ENCODE measurements at places on chromosomes 5 and 9.

GRCh38 chr5:150497989-150498317, 10.0 kb upstream of the NDST1 start:
- no peak for DNase-seq

- no peak for DNase-seq
Measured at GRCh38 chr9:101650142-101650541, 55.4 kb upstream of the PPP3R2 start.

DNA sequence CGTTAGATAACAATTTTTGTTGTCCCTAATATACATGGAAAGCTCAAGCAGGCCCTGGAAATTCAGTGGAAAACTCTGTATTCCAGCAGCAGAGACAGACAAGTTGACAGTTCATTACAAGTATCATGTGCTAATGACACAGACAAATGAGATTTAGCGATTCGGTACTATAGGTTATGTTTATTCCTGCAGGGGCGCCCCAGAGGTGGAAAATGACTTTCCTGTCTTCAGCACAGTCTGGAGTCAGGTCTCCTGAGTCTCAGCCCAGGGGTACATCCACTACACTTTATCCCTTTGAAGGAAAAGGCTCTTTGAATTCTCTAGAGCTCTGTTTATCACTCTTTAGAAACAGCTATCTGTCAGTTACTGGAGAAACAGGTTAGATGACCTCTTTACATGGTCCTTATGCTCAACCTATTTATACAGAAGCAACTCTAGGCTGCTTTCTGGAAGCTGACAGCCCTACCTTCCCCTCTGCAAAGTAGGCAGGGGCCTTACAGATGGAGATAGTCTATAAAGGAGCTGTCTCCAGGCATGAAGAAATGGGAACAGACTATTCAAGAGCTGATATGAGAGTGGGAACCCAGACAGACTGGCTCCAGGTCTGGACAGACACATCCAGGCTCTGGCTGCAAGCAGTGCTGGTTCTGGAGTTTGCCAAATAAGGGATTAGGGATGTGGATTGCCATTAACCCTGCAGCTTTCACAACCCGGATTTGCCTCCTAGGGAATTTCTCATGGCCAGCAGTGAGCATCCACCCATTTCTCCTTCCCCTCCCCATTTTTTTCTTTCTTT, 7.2 kb upstream of the SLC31A2 start:
- DNase-seq: no peak

GRCh38 chr5:39120052-39120420, 45.8 kb upstream of the RICTOR start:
- DNase-seq: no peak

GRCh38 chr5:180811623-180812124, 9.1 kb upstream of the MGAT1 start:
- DNase-seq: no peak

GRCh38 chr5:107565791-107566767, 104.7 kb downstream of the EFNA5 start:
- no peak for DNase-seq

DNA sequence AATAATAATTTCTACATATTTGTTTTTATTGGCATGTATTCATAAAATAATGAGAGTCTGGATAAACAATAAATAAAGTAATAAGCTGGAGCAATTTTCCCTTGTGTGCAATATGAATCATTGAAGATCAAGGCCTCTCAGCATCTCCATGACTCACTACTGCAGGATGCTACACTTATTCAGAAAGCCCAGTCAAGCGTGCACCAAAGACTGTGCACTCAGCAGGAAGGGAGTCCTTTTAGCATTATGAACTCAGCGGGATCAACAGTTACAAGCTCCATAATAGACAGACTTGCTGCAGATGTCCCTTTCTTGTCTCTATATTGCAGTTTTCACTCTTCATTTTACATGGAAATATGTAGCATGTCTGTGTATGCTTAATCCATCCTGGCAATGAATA, 485.3 kb downstream of the CDH9 start:
- DNase-seq: no peak

DNA sequence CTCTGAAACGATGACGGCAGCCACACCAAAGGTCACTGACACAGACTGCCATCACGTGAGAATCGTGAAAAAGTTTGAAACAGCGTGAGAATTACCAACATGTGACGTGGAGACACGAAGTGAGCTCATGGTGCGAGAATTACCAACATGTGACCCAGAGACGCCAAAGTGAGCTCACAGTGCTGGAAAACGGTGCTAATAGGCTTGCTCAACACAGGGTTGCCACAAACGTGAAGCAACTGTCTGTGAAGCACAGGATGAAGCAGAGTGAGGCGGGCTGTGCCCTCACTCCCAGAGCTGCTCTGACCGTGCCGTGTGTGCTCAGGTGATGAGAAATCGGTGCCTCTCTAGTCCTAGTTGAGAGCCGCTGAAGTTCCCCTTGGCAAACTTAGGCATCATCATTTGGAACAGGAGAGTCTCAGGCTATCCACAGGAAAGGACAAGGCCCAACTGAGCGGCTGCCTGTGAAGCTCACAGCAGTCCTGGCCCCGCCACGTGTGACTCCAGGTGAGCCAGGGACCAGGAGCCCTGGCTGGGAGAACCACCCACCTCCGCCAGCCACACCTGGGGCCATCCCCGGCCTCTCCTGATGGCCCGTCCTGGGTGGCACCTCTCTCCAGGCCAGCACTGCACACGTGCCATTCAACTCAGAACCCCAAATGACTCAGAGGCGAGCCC, 29.8 kb upstream of the SLC6A3 start:
- no peak for DNase-seq

GRCh38 chr9:129547063-129547462, 73.8 kb downstream of the C9orf50 start:
- no peak for DNase-seq

GRCh38 chr9:37100741-37101140, 19.6 kb upstream of the ZCCHC7 start:
- no peak for DNase-seq

GRCh38 chr9:31601666-31602065, 782.8 kb upstream of the ACO1 start:
- DNase-seq: no peak

- no peak for DNase-seq
Measured at GRCh38 chr5:6393596-6394194, 15.3 kb upstream of the MED10 start.

DNA sequence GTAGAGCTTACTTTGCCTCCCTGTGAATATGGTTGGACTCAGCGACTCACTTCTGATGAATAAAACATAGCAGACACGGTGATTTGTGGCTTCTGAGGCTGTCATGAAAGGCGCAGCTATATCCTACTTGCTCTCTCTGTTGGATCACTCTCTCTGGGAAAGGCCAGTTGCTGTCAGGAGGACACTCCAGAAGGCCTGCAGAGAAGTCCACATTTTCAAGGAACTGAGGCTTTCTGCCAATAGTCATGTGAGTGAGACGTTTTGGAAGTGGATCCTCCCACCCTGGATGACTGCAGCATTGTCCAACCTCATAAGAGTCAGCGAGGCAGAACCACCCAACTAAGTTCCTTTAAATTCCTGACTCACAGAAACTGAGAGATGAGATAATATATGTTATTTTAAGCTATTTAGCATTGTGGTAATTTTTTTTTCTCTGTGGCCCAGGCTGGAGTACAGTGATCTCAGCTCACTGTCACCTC, 156.0 kb upstream of the MAST4 start:
- no peak for DNase-seq

GRCh38 chr5:147628058-147628895, 118.4 kb upstream of the DPYSL3 start:
- peak; percentile 70 for DNase-seq
